Fibroblast of skin of left biceps (primary cell): ENCODE measurements at places on chromosomes 7 and 10.

DNA sequence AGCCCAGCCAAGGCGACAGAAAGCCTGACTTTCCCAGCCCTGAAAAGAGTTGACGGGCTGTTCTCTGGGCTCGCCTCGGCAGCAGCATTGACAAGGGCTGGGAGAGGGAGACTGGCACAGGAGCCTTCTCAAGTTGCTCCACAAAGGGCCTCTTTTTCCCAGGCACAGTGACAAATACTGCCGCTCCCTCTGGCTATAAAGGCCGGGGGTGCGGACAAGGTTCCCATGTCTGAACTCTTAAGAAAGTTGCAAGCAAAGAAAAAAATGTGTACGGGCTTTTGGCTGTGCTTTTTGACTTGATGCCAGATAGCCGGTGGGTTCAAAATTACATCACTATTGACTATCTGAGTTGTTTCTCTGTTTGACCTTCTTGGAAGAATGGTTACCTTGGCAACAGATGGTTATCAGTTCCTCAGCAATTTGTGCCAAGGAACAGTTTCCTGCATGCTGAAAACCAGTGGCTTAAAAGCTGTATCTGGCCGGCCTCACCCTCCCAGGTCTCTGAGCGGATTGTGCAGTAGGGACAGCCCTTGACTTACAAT lies 115.9 kb upstream of the EEPD1 start:
- DNase-seq: no peak

- DNase-seq: peak; percentile 10
Measured at GRCh38 chr10:96017191-96017687, 26.1 kb upstream of the CCNJ start.

GRCh38 chr7:39027491-39027890 lies 49.8 kb downstream of the POU6F2 start:
- no peak for DNase-seq

- no peak for DNase-seq
Measured at GRCh38 chr10:78362406-78363022, 328.9 kb downstream of the RPS24 start.
